ENCODE measurements at places on chromosomes 6 and 20.

DNA sequence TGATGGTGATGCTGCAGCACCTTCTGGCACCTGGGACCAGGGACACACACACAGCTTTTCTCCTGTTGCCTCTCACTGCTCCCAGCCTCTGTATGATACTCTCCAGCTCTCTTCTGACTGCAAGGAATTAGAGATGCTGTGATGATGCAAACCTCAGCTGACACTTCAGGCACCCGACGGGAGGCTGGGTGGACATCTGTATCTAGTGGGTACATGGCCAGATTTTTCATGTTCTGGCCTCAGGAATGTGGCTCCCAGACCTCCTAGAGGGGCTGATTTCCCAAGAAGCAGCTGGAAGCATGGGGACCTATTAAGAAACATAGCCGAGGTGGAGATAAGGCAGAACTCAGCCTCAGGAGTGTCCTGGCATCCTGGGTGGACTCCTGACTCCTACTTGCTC lies 6.8 kb upstream of the EPB41L1 start:
- DNase-seq, result no peak

DNA sequence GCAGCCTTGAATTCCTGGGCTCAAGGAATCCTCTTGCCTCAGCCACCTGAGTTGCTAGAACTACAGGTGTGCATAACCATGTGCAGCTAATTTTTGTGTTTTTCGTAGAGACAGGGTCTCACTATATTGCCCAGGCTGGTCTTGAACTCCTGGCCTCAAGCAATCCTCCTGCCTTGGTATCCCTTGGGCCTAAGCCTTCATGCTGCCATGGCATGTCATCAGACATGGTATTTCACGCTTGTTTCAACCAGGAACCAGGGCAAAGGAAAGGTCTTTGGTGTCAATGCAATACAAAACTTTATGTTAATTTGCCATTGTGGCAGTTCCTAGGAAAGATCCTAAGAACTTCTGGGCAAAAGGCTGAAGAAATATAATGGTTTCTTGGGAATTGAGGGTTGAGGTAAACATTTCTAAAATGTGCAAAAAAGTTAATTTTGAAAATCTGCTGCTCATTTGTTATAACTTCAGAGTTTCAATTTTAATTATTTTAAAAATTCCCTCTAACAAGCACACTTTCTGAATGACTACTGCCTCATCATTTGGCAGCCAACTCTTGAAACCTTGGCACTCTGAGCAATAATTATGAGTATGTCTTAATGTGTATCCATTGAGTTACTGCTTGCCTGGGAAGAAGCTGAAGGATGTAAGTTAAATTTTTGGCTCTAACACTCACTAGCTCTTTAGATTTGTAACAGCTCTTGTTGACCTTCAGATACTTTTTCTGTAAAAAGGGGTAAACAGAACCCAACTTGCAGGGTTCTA lies 154.1 kb downstream of the GJA10 start:
- DNase-seq, result no peak

DNA sequence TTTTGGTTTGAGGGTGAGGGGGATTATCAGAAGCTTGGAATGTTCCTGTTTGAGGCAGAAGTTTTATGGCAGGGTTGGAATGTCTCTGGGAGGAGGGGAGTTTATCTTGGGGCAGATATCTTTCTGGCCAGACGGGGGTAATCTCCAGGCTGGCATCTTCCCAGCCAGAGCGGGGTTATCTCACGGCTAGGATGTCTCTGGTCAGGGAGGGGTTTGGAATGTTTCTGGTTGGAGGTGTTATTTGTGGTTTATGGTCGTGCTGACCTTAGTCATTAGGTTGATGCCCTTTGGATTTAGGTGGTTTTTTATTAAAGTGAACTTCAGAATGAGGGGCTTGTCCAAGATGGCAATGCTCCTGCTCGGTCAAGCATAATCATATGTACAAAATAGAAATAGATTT lies 14.8 kb downstream of the PGK2 start:
- no peak for DNase-seq

GRCh38 chr6:159059141-159059540 lies 14.3 kb upstream of the TAGAP start:
- no peak for DNase-seq

GRCh38 chr20:6626805-6627204 lies 140.7 kb upstream of the BMP2 start:
- peak; percentile 13 for DNase-seq

- no peak for DNase-seq
These were observed 142.9 kb upstream of the RNF217 start for GRCh38 chr6:124819346-124819745.

DNA sequence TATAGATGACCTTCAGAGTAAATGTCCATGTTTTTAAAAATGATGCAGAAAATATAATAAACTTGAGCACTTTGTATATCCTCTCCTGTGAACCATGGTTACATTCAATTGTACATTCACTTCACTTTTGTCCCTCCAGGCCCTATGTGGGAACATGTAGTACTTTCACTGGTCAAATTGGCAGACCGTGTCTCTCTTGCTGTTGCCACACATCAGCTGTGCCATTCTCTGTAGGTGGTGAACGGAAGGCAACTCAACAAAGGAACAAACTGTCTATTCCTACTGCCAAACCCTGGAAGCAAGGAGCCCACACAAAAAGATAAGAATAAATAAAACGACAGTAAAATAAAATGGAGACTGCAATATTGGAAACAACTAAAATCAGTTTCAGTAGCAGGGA lies 2.0 kb downstream of the ROS1 start:
- no peak for DNase-seq

DNA sequence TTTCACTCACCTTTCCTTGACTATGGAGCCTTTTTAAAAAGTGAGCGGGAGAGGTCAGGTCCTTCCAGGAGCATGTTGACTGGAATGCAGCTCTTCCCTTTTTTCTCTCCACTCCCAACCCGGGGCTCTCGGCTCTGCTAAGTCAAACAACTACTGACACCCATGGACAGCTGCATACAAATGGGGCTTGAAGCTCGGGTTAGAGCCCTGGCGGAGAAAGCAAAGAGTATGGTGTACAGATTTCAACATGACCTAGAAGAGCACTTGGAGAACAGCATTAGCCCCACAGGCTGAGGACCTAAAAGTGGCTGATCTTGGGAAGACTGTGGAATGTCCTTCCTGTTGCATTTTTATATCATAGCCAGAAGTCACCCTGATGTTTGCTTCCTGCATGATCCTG lies 162.0 kb upstream of the STMND1 start:
- peak; percentile 90 for DNase-seq

DNA sequence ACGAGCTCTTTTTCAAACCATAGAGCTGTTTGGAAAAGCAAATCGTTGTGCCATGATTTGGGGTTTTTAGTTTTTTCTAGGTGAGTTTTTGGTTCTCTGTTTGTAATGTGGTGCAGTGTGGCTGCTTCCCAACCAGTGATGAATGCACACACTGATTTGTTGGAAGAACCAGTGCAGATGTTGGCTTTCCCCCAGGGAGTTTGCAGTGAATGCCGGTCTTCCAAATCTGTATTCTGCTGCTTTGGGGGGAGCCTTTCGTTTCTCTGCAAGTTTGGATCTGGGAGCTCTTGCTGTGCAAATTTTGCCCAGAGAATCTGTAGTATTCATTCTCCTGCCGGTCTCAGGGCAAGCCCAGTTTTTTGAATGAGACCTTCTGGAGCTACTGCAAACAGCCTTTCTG lies 14.5 kb downstream of the HECA start:
- DNase-seq, result no peak

DNA sequence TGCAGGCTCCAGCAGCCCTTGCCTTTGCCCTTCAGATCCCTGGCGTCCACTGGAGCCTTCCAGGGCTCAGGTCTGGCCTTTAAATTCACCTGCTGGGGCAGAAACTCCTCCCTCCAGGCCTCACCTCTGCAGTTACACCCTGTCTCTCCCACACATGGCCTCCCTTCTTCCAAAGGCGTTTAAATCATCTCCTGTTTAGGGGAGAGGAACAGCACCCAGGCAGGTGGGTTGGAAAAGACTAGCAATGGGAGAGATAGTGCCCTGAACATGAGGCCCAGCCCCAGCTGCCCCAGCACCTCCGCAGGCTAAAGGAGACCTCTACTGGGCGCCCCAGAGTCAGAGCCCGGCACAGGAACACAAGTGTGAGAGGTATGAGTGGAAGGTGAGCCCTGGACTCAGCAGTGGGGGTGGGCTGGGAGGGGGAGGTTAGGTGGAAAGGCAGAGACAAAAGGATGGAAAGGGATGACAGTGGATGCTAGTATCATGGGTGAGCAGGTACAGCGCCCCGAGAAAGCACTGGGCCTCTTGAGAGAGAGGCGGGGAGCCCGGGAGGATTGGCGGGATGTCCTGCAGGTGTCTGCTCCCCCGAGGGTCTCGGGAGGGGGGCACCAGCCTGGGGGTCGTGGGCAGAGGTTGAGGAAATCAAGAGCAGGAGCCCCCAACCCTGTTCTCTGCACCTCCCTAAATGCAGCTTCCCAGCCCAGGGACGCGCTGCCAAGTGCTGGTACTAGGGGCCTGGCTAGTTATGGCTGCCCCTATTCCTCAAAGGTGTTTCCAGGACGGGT lies at the start of gene CST9:
Gene CST9 (minus strand): TSS at position 51 of the 785 bp plus-strand sequence. CDS start 53 bp downstream, outside the sequence.
- DNase-seq, result no peak

DNA sequence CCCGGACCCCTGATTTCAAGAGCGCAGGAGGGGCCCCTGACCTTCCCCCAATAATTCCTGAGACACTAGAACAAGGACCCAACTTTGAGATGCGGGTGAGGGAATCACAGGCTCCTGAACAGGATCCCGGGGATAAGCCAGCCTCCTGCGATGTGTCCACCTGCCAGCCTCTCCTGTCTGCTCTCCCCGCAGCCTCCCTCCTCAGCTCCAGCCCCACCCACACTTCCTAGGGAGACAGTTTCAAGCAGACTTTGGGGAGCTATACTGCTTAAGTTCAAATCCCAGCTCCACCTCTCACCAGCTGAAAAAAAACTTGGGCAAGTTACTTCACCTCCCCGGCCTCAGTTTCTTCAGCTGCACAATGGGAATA lies 50.8 kb downstream of the GRM4 start:
- no peak for DNase-seq

DNA sequence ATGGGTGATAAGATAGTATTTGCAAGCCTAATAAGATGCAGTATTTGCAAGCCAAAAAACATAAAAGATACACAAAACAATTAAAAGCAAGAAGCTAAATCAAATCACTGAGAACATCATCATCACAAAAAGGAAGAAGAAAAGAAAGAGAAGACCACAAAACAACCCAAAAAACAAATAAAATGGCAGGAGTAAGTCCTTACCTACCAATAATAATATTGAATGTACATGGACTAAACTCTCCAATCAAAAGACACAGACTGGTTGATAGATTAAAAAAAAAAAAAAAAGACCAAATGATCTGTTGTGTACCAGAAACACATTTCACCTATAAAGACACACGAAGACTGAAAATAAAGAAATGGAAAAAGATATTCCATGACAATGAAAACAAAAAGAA lies 37.7 kb downstream of the ECHDC1 start:
- DNase-seq, result no peak

GRCh38 chr20:53774461-53775203 lies 181.0 kb upstream of the ZNF217 start:
- no peak for DNase-seq

- no peak for DNase-seq
These were observed 257.7 kb downstream of the SYNE1 start for GRCh38 chr6:152379423-152379822.

DNA sequence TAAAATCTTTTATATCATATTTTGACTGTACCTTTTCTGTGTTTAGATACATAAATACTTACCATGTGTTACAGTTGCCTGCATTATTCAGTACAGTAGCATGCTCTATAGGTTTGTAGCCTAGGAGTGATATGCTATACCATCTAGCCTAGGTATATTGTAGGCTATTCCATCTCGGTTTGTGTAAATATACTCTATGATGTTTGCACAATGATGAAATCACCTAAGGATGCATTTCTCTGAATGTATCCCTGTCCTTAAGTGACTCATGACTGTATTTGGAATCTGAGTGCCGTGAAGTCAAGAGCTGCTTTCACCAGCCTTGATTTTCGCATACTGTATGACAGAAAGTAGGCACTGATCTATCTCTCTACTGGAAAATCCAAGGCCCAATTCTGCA lies 129.9 kb downstream of the UTRN start:
- no peak for DNase-seq

GRCh38 chr6:6724539-6725467 lies 136.3 kb downstream of the LY86 start:
- DNase-seq, result peak; percentile 58

DNA sequence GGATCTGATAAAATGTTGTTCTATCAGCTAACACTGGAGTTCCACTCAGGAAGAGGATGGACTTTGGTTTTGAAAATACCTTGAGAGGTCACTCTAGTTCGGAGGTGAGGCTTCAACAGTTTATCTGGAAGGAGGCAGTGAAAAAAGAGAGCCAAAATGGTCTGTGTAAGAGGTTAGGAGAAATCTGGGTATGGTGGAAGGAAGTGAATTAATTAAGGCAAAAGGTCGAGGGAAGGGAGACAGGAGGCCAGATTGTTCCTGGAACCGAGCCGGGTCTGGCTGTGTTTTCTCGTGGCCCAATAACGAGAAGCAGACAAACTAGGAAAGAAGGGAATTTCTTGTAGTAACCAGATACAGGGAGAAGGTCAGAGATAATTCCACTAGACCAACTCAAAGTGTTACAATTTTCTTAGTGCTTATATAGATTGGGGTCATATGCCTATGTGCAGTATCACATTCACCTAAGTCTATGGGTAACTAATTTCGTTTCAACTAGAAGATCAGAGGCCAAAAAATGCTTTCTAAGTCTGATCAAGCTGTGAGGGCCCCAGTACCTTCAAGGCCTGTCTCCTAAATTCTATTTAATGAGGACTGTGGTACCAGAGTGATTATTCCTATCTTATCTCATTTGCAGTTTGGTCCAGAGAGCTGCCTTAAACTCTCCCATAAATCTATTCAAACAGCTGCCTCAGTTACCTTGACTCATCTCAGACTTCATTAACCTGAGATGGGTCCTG lies 96.0 kb upstream of the SNX9 start:
- no peak for DNase-seq

- DNase-seq, result peak; percentile 13
These were observed 501.6 kb upstream of the MAP3K7 start for GRCh38 chr6:91088515-91088914.

DNA sequence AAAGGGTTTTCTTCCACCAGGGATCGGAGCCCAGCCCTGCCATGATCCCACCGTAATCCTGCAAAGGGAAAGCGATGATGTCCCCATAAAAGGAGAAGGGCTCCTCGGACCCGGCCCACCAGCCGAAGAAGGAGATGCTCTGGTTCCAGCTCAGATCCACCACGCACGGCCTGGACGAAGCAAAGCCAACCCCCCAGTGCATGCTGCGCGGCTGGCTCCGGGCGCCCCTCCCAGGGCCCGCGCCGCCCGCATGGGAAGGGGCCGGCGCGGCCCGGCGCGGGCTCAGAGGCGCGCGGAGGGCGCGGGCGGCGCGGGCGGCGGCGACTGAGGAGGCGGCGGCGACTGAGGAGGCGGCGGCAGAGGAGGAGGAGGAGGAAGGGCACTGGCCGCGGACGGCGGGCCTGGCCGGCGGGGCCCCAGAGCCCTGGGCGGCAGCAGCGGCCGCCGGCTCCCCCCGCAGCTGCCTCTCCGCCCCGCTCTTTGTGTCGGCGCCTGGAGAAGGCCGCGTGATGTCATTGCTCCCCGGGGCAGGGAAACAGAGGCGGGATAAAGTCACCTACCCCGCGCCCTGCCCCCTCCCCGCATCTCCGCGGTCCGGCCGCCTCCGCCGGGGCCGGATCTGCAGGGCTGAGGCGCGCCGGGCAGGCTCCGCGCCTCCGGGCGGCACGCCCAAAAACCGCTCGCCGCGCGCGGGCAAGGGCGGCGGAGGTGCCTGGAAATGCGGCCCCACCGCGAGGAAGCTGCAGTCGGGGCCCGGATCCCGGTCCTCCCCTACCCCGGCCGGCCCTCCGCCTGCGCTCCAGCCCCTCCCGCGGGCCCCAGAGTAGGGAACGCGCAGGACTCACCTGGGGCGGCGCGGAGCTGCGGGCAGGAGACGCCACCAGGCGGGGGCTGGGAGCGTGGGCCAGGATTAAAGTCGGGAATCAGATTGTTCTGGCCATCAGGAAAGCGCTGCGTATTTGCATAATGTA lies at the start of gene FAXC:
Gene FAXC (minus strand): TSS at position 504 of the 971 bp plus-strand sequence. CDS start 302 bp downstream, at position 202.
- DNase-seq, result peak; percentile 40

Measured in SJCRH30 (cell line).